NCI-H2081 treated with DMSO at 0.1 percent for 48 hours (cell line): ENCODE measurements at places on chromosomes 2 and 18.

DNA sequence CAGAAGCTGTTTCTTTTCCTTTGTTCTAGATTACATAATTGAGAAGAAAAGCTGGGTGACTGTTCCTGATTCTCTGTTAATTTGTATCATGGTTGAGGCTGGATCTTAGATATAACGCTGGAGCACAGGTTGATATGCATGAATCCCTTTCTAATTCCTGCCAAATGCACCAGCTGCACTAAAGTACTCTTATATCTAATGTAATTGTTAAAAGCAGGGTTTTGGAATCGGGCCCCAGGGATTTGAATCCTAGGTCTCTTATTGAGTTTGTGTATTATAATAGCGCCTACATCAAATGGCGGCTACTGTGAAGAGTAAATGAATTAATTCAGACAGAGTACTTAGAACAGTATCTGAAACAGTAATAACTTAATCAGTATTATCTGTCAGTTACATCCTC lies 80.4 kb downstream of the MC4R start:
- no peak for DNase-seq

DNA sequence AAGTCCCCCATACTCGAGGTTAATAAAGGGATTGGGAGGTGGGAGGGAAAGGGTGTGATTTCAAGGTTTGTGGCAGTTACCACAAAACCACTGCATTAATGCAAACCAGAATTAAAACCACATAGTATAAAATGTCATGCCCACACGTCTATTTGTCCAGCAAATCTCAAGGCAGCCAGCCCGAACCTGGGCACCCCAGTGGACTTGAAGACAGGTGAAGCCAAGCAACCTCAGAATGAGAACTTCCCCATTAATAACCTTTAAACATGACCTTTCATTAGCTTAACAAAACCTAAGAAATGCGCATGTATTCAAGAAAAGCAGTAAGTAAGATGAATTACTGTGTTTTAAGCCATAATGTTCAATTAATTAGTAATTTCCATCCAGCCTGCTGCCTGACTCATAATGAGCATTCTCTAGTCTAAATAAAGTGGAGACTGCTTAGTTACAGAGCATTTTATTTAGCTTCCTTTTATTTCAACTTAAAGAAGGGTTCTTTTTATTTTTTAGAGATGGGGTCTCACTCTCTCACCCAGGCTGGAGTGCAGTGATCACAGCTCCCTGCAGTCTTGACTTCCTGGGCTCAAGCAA lies 229.6 kb downstream of the FAM210A start:
- no peak for DNase-seq

DNA sequence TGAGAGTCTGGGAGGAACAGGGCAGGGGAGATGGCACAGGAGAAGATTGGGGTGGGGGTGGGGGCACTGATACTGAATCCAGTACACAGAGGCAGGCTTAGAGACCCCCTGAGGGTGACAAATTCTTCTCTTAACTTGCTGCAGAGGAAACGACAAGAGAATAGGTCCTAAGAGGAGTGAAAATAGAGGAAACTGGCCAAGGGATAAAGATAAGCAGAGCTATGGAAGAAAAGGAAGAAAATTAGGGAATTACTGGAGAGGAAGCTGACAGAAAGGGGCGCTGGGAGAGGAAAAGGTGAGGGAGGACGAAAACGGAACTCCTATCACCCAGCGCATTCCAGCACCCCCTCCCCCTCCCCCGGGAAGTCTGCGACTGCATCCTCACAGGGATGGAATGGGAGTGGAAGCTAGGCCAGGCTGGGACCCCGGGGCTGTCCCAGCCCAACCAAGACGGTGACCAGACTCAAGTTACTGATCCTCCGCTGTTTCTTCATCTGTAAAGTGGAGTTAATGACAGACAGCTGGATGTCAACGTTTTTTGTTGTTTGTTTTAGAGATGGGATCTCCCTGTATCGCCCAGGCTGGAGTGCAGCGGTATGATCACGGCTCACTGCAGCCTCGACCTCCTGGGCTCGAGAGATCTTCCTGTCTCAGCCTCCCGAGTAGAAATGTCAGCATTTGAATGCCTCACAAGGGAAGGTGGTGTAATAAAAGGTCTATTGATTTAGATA lies 2.6 kb upstream of the EMX1 start:
- no peak for DNase-seq

DNA sequence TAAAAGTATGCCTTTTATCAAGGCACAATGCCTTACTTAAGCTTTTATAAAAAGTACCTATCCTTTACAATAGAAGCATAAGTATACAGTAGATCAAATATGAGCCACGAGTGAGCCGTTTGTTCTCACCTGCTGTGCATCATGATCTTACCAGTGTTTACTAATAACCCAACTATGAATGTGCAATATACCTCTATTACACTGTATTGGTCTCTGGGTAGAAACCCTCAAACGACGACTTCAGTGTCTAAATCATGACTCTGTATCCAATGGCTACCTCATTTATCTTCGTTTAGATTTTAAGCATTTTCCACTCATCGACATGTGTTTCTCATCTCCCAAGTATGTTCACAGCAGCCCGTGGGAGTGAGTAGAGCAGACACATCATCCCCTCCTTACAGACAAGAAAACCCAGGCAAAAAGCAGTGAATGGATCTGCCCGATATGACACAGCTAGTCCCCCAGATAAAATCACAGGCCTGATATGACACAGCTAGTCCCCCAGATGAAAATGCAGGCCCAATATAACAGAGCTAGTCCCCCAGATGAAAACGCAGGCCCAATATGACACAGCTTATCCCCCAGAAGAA lies 279.8 kb downstream of the TNS1 start:
- no peak for DNase-seq

DNA sequence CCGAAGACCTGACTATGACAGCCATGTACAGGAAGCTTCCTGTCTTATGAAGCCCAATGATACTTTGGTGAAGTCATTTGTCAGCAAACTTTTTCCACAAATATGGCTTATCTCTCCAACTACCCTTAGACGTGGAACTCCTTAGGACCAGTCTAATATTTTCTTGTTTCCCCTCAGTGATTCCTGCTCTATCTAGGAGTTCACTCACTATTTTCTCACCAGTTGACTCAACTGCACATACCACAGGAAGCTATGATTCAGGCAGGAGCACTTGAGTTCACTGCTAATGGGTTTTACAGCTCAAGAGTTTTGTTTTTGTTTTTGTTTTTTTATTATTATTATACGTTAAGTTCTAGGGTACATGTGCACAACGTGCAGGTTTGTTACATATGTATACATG lies 109.3 kb downstream of the ANTXR1 start:
- no peak for DNase-seq

- DNase-seq: no peak
Measured at GRCh38 chr18:484749-485464, 15.6 kb downstream of the COLEC12 start.
